ENCODE measurements at places on chromosomes 13 and 19. TPM values are rescaled to one million over a fixed set of nuclear protein-coding genes. Genes with fewer than 3 reads are reported as not detected.

DNA sequence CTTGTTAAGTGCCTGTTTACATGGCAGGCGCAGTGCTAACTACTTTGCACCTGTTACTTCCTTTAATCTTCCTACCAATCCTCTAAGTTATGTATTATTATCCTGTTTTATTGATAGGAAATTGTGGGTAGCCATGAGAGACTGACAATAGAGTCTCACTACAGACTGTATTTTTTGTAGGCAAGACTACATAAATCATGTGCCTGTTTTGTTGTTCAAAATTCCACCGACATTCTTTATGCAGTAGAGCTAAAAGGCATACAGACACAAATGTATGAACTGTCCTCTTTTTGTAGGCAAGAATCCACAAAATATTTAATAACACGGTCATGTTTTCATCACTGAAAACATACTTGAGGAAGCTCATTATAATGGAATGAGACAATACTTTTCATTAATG is 205.5 kb downstream of the NALCN start:
- no peak overlapping the region for H3K4me3 ChIP-seq
- H3K27ac ChIP-seq = no peak overlapping the region
- H3K4me1 ChIP-seq = no peaks in the 10 kb centered on the region
- no peak for DNase-seq

DNA sequence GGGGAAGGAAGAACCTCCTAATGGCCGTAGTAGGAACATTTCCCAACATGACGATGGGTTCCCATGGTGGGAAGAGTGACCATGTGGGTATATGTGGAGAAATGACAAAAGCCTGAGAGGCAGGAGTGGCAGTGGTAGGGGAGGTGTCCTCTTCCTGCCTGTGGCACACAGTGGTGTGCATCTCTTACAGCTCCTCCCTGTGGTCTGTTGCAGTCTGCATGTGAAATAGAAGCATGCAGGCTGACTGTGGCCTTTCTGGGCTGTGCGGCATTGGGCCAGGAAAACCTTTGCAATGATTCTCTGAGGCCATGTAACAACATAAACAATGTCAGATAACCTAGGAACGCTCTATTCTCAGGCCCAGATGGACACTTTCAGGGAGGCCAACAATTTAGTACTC is 84.0 kb downstream of the LACC1 start:
- H3K27ac ChIP-seq = no peak overlapping the region
- H3K4me1 ChIP-seq = no peaks in the 10 kb centered on the region
- no peak overlapping the region for H3K4me3 ChIP-seq
- H3K36me3 ChIP-seq = no peaks in the 10 kb centered on the region
- H3K27me3 ChIP-seq = no peaks in the 10 kb centered on the region

The FLT3LG gene
- polyA plus RNA-seq = 3.1 TPM

The TMC4 gene
- polyA plus RNA-seq = 4.6 TPM

- H3K36me3 ChIP-seq = no peaks in the 10 kb centered on the region
- H3K27ac ChIP-seq = no peak overlapping the region
- H3K4me3 ChIP-seq = no peak overlapping the region
- peak; percentile 79 for DNase-seq
- peaks cover 3% of the 10 kb centered on the region for H3K4me1 ChIP-seq
Observed at GRCh38 chr13:61830475-61830874, 414.8 kb upstream of the PCDH20 start.

The TEX26 gene
- polyA plus RNA-seq = 0.31 TPM
